ENCODE measurements at places on chromosomes 7 and 10.
A peak's percentile ranks its signal among the peaks of the same experiment; 100 is the strongest.

DNA sequence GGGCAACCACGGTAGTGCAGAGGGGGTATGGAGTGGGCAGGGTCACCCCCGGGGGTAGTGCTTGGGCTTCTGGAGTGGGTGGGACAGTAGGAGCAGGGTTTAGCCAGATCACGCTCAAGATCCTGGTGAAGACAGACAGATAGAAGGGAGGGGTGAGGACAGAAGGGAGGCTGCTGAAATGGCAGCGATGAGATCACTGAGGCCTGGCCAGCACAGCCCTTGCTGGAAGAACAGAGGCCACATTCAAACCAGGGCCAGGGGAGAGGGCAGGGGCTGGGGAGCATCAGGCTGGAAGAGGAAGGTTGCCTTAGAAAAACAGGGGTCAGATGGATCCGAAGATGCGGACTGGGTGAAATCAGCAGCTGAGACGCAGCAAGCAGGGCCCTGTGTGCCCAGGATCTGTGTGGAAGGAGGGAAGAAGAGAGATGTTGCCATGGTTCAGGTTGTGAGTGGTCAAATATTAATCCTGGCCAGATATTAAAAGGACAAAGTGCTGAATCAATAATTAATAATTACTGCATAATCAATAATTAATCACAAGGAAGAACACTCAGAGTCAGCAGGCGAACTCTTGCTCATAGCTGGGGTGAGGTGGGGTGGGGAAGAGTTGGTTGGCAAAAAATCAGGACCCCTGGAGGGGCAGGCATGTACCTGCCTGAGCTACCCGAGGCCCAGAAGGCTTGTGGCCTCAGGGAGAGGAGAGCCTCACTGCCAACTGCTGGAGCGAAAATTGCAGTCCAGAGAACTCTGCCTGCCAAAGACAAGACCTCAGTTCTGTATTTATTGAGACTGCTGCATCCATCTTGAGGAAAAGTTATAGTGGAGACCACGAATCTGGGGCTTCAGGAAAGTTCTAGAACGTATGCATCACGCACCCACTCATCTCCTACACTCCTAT, 105.7 kb downstream of the GRB10 start:
- no peak for DNase-seq

DNA sequence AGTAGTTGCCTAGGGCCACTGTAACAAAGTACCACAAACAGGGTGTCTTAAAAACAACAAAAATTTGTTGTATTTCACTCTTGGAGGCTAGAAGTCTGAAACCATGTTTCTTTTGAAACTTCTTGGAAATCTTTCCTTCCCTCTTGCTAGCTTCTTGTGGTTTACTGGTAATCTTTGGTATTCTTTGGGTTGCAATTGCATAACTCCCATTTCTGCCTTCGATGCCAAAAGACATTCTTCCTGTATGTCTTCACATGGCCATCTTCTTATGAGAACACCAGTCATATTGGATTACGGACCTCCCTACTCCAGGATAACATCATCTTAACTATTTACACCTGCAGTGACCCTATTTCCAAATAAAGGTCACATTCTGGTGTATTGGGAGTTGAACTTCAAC, 357.4 kb downstream of the PPP1R3A start:
- DNase-seq = no peak

DNA sequence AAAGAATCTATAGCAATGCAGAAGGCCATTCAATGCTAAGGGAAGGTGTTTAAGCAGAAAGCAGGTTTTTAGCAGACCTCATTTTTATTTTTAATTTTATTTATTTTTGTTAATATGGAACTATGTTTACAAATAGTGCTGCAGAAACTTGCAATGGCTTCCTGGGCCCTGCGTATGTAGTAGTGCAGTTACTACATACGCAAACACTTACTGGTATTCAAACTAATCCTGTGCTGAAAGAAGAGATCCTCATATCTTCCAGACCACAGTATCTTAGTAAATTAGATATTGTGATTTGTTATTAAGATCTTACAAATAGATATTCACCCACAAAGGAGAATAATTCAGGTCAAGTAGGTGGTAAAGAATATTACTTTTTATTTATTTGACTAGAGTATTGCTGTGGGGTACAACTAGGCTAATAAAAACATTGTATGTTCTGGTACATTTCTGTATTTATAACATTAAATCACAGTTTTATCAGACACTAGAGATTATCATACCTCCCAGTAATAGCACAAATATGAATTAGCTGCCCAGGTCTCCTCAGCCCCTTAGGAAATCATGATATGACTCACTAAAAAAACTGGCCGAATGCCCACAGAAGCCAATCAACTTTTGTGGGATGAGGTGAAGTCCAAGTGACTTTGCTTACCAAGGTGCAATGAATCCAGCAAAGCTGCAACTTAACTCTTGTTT, 57.6 kb downstream of the RNLS start:
- no peak for DNase-seq

GRCh38 chr7:82443036-82443546, 486 bp downstream of the CACNA2D1 start:
- peak; percentile 44 for DNase-seq

- peak; percentile 43 for DNase-seq
Observed at GRCh38 chr10:23399701-23400144, 39.2 kb upstream of the OTUD1 start.

All from left cardiac atrium (tissue), 4 donors.